ENCODE measurements at places on chromosomes 16 and 17.

DNA sequence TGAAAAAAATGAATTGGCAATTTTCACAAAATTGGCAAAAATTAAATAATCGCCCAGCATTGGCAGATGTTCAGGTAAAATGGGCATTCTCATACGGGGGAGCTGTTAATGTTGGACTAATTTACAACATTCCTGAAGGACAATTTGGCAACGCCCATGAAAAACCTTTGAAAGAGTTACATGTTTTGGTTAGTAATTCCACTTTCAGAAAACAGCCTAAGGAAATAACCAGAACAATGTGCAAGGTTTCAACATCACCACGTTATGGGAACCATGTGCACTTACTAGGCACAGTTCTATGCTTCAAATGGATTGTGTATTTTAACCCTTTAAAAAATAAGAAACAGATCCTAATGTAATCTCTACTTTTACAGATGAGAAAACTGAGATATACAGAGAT is 62.7 kb downstream of the CDYL2 start:
- no peak for DNase-seq

DNA sequence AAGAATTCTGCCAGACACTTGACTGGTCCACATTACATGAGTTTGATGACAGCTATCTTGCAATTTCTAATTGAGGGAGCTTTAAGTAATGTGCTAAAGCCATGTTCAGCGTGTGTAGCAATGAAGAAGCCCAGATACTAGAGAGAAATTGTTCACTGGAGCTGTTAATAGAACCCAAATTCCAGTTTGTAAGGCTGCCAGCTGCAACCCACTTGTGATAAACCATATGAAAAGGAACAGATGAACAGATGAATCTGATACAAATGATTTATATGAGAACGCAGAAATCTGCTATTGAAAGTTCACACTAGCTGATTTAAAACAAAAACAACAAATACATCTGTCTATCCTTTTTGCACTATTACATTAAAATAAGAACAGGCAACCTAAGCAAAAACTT is 6.2 kb downstream of the NACA2 start:
- no peak for DNase-seq

DNA sequence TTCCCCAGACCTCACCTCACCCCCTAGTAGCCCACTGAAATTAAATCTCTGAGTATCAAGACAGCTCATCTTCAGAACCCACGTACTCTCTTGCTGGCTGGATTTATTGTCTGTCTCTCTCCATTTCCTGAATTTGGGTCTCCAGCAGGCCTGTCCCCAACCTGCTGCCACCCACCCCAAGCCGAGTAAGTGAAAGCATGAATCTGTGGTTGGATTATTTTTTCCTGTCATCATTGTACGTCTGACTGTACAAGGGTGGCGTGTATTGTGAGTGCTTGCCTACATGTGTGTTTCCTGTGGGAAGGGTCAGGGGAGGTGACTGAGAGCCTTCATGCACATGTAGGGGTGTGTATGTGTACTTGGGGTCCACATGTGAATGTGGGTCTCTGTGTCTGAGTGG is 5.4 kb downstream of the TNP2 start:
- peak; percentile 45 for DNase-seq

GRCh38 chr17:17789828-17790636 is 46.8 kb downstream of the SREBF1 start:
- DNase-seq: no peak

DNA sequence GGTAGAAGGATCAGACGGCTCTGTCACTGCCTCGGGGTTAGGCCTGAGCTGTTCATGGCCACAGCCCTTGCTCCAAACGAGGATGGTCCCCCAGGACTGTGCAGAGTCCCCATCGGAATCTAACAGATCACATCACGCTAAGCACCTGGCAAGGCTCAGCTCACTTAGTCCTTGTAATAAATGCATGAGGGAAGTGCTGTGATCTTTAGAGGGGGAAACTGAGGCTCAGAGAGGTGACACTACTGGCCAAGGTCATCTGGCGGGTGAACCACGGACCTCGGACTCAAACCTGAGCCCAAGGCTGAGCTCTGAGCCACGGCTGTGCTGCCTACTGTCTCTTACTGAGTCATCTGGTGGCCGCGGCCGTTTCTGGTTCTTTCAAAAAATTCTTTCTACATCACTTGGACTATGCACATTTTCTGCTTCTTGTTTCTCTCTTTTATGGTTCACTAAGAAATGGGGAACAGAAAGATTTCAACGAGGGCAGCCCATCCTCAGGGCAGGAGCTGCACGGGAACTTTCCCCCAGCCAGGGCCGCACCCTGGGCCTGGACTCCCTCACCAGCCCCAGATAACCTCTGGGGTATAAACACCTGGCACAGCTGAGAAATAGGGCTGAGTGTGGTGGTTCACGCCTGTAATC is 55.6 kb downstream of the COTL1 start:
- no peak for DNase-seq

- no peak for DNase-seq
Measured at GRCh38 chr17:39069114-39069756, 82.2 kb downstream of the PLXDC1 start.

DNA sequence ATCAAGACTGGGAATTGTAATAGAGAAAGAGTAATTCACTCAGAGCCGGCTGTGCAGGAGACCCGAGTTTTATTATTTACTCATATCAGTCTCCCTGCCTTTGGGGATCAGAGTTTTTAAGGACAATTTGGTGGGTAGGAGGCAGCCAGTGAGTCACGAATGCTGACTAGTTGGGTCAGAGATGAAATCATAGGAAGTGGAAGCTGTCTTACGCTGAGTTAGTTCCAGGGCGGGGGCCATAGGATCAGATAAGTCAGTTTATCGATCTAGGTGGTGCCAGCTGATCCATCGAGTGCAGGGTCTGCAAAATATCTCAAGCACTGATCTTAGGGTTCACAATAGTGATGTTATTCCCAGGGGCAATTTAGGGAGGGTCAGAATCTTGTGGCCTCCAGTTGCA is 20.2 kb upstream of the GUCY2D start:
- DNase-seq: no peak

GRCh38 chr17:29723278-29724047 is 100.8 kb upstream of the CORO6 start:
- DNase-seq: no peak

DNA sequence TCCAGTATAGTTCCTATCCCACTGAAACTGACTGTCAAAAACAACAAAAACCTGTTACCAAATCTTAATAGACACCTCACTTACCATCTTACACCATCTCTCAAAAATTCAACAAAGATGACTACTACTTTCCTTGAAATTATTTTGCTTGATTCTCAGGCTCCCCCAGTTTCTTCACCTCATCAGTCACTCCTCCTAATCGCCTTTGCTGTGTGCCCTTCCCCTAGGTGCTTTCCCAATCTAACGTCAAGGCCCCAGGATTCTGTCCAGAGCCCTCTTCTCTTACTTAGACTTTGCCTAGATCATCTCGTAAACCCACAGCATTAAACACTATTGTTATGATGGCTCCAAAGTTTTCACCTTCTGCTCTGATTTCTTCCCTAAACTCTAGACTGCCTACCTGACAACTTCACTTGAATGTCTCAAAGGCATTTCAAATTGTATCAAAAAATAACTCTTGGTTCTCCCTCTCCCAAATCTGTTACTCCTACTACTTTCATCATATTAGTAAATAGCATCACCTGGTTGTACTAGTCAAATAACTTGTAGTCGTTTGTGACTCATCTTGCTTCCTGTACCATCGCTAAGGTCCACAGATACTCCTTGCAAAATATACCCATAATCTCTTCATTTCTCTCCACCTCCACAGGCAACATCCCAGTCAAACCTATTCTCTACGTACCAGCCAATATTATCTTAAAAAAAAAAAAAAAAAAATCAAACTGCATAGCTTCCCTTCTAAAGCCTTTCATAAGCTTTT is 18.0 kb downstream of the C16orf87 start:
- no peak for DNase-seq

DNA sequence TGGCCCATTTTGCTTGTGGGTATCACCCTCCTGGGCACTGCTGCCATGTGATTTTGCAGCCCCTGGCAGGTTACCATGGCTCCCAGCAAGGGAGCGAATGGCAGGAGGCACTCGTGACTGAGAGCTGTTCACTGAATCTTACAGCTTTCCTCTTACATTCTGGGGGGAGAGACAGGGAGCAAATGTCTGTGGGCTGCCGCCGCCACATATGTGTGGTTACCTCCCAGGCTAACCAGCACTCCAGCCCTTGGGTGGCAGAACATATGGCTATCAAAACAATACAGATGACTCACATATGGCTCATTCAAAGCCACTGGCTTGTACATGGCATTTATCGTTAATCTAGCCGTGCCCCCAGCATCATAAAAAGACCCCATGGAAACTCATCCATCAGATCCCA is 19.8 kb downstream of the GTF3C1 start:
- DNase-seq: no peak

GRCh38 chr16:50360779-50361178 is 8.0 kb downstream of the BRD7 start:
- no peak for DNase-seq

GRCh38 chr17:65824901-65825300 is 263.5 kb upstream of the AXIN2 start:
- no peak for DNase-seq

GRCh38 chr16:3716831-3717234 is 491 bp downstream of the TRAP1 start:
- DNase-seq: no peak

DNA sequence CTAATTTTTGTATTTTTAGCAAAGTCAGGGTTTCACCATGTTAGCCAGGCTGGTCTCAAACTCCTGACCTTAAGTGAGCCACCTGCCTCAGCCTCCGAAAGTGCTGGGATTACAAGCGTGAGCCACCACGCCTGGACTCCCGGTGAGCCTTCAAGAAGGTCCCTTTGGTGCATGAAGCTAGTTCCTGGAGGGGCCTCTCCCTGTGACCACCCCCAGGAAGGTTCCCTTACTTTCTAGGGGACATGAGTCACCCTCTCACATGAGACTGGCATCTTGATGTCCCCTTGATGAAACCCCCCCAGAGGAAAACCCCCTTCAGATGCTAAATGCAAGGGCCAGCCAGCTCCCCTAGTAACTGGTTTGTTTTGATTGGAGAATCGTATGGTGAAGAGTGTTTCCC is 12.8 kb downstream of the CARHSP1 start:
- peak; percentile 24 for DNase-seq

DNA sequence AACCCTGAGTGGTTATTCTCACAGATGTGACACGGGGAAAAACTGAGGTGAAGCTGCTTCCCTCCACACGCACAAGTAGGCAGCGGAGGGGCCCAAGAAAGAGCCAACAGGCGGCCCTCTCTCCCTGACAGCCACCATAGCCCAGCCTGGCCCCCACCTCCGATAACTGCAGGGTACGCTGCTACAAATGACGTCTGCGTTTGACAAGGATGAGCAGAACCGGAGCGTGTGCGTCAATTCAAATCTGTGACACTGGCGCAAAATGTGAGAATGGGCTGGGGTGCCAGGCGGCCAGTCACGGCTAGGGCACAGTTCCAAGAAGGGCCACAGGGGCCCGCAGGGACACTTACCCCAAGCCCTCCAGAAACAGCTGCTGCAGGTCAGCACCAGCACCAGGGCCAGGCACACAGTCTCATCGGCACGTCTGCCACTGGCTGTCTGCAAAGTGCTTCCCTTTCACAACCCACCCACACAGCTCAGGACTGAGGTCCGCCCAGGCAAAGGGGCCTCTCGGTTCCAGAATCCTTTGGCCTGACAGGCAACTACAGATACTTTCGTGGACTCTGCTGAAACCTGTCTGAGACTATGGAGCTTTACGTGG is 14.4 kb downstream of the AXIN1 start:
- no peak for DNase-seq

DNA sequence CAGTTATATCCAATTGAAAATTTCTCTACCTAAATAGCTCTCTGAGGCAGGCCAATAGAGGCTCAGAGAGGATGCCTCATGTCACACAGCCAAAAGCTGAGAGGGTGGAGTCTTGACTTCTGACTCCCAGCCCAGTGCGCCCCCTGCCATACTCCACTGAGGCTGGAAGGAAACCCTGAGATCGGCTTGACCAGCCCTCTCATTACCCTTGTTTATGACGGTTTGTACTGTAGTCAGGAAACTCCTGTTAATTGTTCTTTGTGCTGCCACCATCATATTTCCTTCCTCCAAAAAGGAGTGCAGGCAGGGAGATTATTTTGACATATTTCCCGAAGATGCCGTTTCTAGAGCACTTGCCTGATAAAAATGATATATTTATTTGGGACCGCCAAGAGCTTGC is 107.9 kb downstream of the AIPL1 start:
- DNase-seq: no peak

DNA sequence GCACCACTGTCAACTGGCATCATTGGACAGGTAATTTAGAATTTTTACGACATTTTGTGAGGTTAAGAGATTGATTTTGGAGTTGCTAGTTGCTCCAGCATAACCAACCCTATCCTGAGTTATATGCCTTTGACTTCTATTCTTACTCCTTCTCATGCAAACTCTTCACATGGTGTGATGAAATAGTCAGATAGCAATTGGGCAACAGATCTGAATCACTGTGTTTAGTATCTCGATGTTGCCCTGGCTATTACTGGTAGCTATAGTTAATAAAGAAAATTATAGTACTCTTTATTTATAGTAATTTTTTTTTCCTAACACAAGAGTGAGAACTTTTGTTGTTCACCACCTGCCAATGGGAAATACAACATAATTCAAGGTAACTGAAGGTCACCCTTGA is 494.8 kb upstream of the TOM1L1 start:
- DNase-seq: no peak

DNA sequence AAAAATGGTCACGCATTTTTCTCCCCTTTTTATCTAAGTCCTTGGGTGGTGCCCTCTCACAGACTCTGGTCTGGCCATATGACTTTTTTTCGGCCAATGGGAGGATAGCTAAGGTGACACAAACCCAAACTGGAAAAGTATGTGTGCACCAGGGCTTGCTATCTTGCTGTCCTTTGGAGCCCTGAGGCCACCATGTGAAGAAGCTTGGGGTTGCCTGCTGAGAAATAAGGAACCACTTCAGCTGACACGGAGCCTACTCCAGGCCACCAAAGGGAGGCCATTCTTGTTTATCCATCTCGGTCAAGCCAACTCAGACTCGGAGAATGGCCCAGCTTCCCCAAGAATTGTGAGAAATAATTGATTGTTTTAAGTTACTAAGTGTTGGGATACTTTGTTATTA is 111.4 kb upstream of the ZFHX3 start:
- no peak for DNase-seq

DNA sequence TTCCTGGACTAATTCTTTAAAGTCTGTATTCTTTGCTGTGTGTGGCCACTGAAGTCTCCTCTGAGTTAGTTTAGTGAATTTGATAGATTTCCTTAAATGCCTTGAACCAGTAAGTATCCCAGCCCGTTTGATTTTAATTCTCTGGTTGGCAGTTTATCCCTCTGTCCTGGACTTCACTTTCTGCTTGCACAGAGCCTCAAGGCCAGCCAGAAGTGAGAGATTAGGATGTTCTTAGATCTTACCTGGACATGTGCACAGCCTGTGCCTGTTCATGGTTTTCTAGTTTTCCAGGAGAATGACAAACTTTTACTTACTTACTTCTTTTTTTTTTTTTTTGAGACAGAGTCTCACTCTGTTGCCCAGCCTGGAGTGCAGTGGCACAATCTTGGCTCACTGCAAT is 10.8 kb upstream of the SLC38A7 start:
- no peak for DNase-seq

Measured in activated naive CD8-positive, alpha-beta T cell treated with anti-CD3 and anti-CD28 coated beads, Interleukin-2, amount 10 ng/mL, durations not matched to agents 7 days and 5 days (primary cell).